HCEC 1CT (cell line): ENCODE measurements at places on chromosomes 1 and 21.
A peak's percentile ranks its signal among the peaks of the same experiment; 100 is the strongest.

- no peak for DNase-seq
Measured at GRCh38 chr1:238485057-238485911, 594.6 kb upstream of the ZP4 start.

DNA sequence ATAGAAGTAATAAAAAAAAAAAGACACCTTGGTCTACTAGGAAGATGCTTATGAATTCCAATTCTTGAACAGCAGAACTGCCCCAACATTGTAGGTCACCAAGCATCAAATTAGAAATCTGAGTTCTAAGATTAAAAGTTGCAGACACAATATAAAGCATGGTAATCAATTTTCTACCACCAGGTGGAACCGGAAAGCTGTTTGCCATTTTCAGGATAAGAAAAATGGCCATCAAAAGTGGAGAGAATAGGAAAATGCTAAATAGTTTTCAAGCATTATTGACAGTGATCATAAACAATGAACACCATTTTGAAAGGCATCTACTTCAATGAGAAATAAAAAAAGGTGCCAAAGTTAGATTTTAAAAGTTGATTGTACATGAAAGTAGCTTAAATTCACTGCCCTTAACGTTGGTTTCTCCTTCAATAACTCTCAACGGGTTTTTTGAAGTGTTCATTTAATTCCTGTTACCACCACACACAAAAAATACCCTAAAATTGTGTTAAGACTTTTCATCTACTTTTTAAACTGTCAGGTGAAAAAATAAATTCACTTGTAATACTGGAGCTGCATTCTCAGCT lies 252.9 kb downstream of the KCNT2 start:
- DNase-seq: peak; percentile 30

- no peak for DNase-seq
Measured at GRCh38 chr1:61580417-61580816, 144.5 kb downstream of the TM2D1 start.

DNA sequence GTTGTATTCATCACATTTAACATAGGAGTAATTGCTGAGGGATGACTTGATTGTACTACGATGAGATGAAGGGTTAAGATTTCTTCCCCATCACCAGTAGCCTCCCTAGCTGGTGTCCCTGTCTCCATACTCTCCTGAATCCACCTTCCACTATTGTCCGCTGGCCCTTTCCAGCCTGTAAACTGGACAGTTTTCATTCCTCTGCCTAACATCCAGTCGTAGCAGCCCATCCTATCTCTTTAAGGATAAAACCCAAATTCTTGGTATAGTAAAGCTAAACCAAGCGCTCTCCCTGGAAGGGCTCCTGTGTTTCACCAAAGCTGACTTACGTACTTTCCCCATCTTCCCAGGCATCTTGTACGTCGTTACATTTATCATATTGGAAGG lies 670 bp downstream of the COX20 start:
- peak; percentile 35 for DNase-seq

- no peak for DNase-seq
Measured at GRCh38 chr1:14666373-14666772, 67.9 kb downstream of the KAZN start.

- DNase-seq: no peak
Measured at GRCh38 chr1:235854347-235854746, 12.4 kb downstream of the LYST start.
